Immature natural killer cell (primary cell): ENCODE measurements at places on chromosomes 12 and 14.

DNA sequence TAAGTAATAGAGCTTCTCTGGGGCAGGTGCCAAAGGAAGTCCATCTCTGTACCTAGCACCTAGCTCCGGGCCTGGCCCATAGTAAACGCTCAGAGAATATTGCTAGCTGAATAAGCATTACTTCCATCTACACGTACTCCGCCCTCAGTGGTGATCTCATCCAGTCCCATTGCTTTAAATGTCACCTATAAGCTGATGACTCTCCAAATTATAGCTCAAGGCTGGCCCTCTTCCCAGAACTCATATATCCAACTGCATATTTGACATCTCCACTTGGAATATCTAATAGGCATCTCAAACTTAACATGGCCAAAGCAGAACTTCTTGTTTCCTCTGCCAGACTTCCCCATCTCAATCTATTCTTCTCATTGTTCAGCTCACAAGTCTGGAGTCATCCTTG lies 6.9 kb upstream of the DYNLL1 start:
- DNase-seq, result no peak

DNA sequence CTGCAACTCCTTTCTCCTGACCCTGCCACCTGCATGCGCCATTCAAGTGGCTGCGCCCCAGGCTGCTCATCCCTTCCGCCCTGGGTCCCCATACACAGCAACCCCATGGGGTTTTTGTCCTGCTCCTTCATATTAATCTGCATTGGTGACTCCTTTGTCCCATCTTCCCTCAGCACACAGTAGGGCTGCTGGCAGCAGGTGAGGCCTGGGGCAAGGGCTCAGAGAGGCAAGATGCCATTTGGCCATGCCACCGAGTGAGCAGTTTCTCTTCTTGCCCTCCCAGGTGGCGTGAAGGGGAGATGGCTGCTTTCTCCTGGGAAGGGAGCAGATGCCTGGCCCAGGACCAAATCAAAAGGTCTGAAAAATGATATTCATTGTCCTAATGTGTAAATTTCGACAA lies 9.1 kb downstream of the RTL1 start:
- no peak for DNase-seq

- DNase-seq, result no peak
Measured at GRCh38 chr12:108568338-108569154, 6.2 kb downstream of the ISCU start.

GRCh38 chr14:89409961-89410360 lies 7.1 kb downstream of the FOXN3 start:
- no peak for DNase-seq
